Mononuclear cell (primary cell): ENCODE measurements at places on chromosomes 3 and 15. TPM values are rescaled to one million over a fixed set of nuclear protein-coding genes. Genes with fewer than 3 reads are reported as not detected.

CCRL2 gene
- 91.9 TPM for total RNA-seq

GPR156 gene
- total RNA-seq, result 0.42 TPM

UBAP1L gene
- total RNA-seq, result 2.5 TPM

GCHFR gene
- 15.5 TPM for total RNA-seq

CKMT1A gene
- not detected for total RNA-seq

ZNF106 gene
- 70.6 TPM for total RNA-seq

FBXL22 gene
- total RNA-seq, result 0.52 TPM

RAD18 gene
- total RNA-seq, result 25.4 TPM

RAB6B gene
- total RNA-seq, result 0.52 TPM

RMDN3 gene
- total RNA-seq, result 13.9 TPM

REC114 gene
- total RNA-seq, result not detected

EFHB gene
- 0.73 TPM for total RNA-seq

MEIS2 gene
- total RNA-seq, result 0.21 TPM

ZNF860 gene
- 0.52 TPM for total RNA-seq

ITGA11 gene
- total RNA-seq, result under 0.01 TPM

OR5K4 gene
- not detected for total RNA-seq

AGTR1 gene
- total RNA-seq, result 0.10 TPM

PFKFB4 gene
- total RNA-seq, result 11.3 TPM

SLC25A26 gene
- 30.5 TPM for total RNA-seq

GRM7 gene
- total RNA-seq, result not detected

ACOX2 gene
- 0.73 TPM for total RNA-seq

CNTN3 gene
- not detected for total RNA-seq

TRH gene
- total RNA-seq, result 0.10 TPM

COLQ gene
- 1.9 TPM for total RNA-seq

CLDN1 gene
- total RNA-seq, result 0.10 TPM

ETV5 gene
- 0.42 TPM for total RNA-seq

LRRC58 gene
- total RNA-seq, result 20.3 TPM

CADM2 gene
- total RNA-seq, result 0.31 TPM

CYP11A1 gene
- 0.42 TPM for total RNA-seq

PRTG gene
- under 0.01 TPM for total RNA-seq

SPATA12 gene
- not detected for total RNA-seq

XCR1 gene
- total RNA-seq, result 1.0 TPM

PHC3 gene
- 152 TPM for total RNA-seq

ECT2 gene
- total RNA-seq, result 4.1 TPM

CORO2B gene
- 0.10 TPM for total RNA-seq

PLXND1 gene
- total RNA-seq, result 38.7 TPM

ERC2 gene
- 0.10 TPM for total RNA-seq

RBPMS2 gene
- total RNA-seq, result 0.10 TPM

GOLGA8S gene
- total RNA-seq, result 0.10 TPM

KLHL40 gene
- total RNA-seq, result not detected

HEG1 gene
- total RNA-seq, result 11.0 TPM

ANKRD63 gene
- not detected for total RNA-seq

MYH15 gene
- 0.84 TPM for total RNA-seq

ANKUB1 gene
- total RNA-seq, result not detected

CCDC32 gene
- 12.9 TPM for total RNA-seq

ADGRG7 gene
- not detected for total RNA-seq

NOX5 gene
- total RNA-seq, result not detected

THOC7 gene
- total RNA-seq, result 29.1 TPM

AP3B2 gene
- total RNA-seq, result 0.10 TPM

IMPG2 gene
- total RNA-seq, result 0.84 TPM

CFAP161 gene
- 3.7 TPM for total RNA-seq

ARL6 gene
- 1.4 TPM for total RNA-seq

C3orf33 gene
- 2.3 TPM for total RNA-seq

PIGX gene
- total RNA-seq, result 14.2 TPM

FHIT gene
- total RNA-seq, result 16.9 TPM
